Prostate gland (tissue), 2 donors: ENCODE measurements at places on chromosomes 11 and 22. TPM values are rescaled to one million over a fixed set of nuclear protein-coding genes. Genes with fewer than 3 reads are reported as not detected.
A peak's percentile ranks its signal among the peaks of the same experiment; 100 is the strongest.

The USP2 gene
- 2.3 TPM for total RNA-seq

The MS4A6A gene
- 13.4 TPM for total RNA-seq

The NXPE2 gene
- 0.68 TPM for total RNA-seq

The TEF gene
- total RNA-seq = 51.7 TPM

The C11orf65 gene
- 4.3 TPM for total RNA-seq

The OR2AG2 gene
- total RNA-seq = 0.55 TPM

The BCO2 gene
- 3.2 TPM for total RNA-seq

The NEFH gene
- 149 TPM for total RNA-seq

The RBM7 gene
- 27.3 TPM for total RNA-seq

- no peak for DNase-seq
- no peaks in the 10 kb centered on the region for H3K36me3 ChIP-seq
- H3K4me3 ChIP-seq = no peak overlapping the region
- no peak overlapping the region for H3K27ac ChIP-seq
- no peaks in the 10 kb centered on the region for H3K27me3 ChIP-seq
- no peaks in the 10 kb centered on the region for H3K4me1 ChIP-seq
Observed at GRCh38 chr11:75949023-75949672, 134.1 kb downstream of the UVRAG start.

DNA sequence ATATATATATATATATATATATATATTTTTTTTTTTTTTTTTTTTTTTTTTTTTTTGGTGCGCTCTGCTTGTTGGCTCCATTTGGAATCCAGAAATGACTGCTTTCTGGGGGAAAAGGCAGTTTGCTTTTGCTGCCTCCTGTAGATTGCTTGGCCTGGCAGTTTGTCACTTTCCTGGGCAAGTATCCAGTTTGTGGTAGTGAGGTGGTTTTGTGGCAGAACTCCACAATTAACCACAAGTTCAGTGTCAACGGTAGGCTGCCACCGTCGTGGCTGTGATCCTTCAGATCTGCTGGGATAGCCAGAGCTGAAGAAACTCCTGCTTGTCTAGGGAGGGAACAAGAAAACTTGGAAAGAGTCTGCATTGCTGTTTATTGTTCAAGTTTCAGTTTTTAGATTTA is 5.0 kb upstream of the PDE3B start:
- no peaks in the 10 kb centered on the region for H3K27me3 ChIP-seq
- no peak for DNase-seq
- H3K27ac ChIP-seq = no peak overlapping the region
- no peaks in the 10 kb centered on the region for H3K36me3 ChIP-seq
- H3K4me1 ChIP-seq = peaks cover 6% of the 10 kb centered on the region

GRCh38 chr11:65280646-65281045 is 18.9 kb downstream of the POLA2 start:
- no peaks in the 10 kb centered on the region for H3K4me1 ChIP-seq
- no peaks in the 10 kb centered on the region for H3K27me3 ChIP-seq
- no peak for DNase-seq
- no peak overlapping the region for H3K27ac ChIP-seq
- no peak overlapping the region for H3K4me3 ChIP-seq
- no peaks in the 10 kb centered on the region for H3K36me3 ChIP-seq

DNA sequence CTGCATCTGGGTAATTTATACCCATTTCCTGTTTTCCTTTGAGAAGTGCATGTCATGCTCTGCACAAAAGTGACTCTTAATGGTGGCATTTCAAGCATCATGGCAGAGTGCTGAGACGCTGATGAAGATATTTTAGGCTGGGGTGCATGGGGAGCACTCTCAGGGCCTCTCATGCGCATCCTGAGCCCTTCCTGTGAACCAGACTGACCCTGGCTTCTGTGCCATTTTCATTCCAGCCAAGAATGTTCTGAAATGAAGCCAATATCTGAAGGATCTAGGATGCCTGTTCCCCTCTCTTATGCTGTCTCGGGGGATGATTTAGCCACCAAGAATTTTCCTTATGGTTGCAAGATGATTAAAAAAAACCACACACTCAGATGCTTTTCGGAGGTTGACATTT is 61.5 kb downstream of the MIAT start:
- no peak overlapping the region for H3K4me3 ChIP-seq
- no peak for DNase-seq
- no peak overlapping the region for H3K27ac ChIP-seq
- H3K36me3 ChIP-seq = no peaks in the 10 kb centered on the region
- no peaks in the 10 kb centered on the region for H3K27me3 ChIP-seq

GRCh38 chr11:38594895-38595294 is 1996.9 kb upstream of the RAG2 start:
- H3K4me3 ChIP-seq = no peak overlapping the region
- H3K4me1 ChIP-seq = no peaks in the 10 kb centered on the region
- no peak overlapping the region for H3K27ac ChIP-seq
- no peak for DNase-seq
- no peaks in the 10 kb centered on the region for H3K27me3 ChIP-seq

- H3K4me1 ChIP-seq = no peaks in the 10 kb centered on the region
- no peaks in the 10 kb centered on the region for H3K36me3 ChIP-seq
- no peak overlapping the region for H3K4me3 ChIP-seq
- no peak overlapping the region for H3K27ac ChIP-seq
- H3K27me3 ChIP-seq = no peaks in the 10 kb centered on the region
Observed at GRCh38 chr11:73393479-73394415, 17.5 kb downstream of the RELT start.

- H3K27me3 ChIP-seq = no peaks in the 10 kb centered on the region
- H3K4me1 ChIP-seq = no peaks in the 10 kb centered on the region
- DNase-seq = no peak
Observed at GRCh38 chr11:59574467-59574866, 41.1 kb downstream of the OSBP start.

GRCh38 chr11:8789864-8790263 is 107.3 kb downstream of the RPL27A start:
- no peaks in the 10 kb centered on the region for H3K27me3 ChIP-seq
- no peak for DNase-seq
- H3K4me1 ChIP-seq = no peaks in the 10 kb centered on the region
- H3K4me3 ChIP-seq = no peak overlapping the region
- H3K27ac ChIP-seq = peak overlapping the region; percentile 20
